ENCODE measurements at places on chromosomes 2 and 18.

DNA sequence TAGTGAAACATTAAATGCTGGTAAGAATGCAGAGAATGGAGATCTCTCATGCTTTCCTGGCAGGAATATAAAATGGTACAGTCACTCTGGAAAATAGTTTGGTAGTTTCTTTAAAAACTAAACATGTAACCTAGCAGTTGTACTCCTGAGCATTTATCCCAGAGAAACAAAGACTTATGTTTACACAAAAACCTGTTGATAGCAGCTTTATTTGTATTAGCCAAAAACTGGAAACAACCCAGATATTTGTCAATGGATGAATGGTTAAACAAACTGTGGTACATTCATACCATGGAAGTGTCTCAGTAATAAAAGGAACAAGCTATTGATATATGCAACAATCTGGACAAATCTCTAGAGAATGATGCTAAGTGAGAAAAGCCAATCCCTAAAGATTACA is 81.7 kb upstream of the CTAGE1 start:
- DNase-seq = no peak

- DNase-seq = no peak
Measured at GRCh38 chr2:210157526-210157925, 13.7 kb downstream of the KANSL1L start.

DNA sequence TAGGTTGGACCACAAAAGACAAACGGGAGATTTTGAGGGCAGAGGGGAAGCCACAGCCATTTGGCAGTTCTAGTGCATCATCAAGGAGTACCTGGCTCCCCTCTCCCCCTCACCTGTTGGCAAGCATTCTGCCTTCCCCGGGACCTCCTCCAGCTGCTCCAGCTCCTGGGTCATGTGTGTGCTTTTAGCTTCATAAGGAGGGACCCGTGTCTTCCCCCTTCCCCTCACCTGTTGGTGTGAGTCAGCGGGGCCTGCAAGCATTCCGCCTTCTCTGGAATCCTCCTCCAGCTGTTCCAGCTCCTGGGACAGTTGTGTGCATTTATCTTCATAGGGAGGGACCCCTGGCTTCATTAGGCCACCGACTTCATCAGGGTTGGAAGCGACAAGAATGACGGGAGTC is 58.8 kb downstream of the SPP2 start:
- no peak for DNase-seq

DNA sequence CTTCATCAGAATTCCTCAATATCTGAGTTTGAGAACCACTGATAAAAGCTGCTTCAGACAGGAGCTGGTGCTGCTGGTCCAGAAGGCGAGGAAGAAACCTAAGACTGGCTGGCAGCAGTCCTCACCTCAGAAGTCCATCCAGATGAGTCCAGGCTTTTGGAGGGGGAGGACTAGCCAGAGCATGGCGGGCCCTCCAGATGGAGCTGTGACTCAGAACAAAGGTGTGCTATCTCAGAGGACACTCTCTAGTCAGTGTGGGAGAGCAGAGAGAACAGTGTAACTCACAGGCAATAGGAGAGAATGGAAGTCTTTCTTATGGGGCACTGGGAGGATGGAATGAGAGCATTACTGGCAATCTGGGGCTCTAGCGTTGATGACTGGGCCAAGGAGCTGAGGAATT is 191.4 kb downstream of the NYAP2 start:
- no peak for DNase-seq

GRCh38 chr2:63840081-63840784 is 1.5 kb upstream of the UGP2 start:
- DNase-seq = no peak

DNA sequence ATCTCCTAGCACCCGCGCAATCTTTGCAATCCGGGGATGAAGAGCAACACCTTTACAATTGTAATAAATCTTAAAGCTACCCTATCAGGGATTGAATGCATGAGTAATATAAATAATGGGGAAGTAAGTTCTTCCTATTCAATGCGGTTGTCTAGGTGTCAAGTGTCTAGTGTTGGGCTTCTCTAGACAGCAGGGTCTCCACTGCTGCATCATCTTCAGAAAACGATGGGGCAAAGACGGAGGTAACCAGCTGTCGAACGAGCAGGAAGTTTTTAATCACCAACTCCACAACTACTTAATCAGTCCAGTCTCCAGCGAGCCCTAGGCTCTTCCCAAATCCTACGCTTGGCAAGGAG is 573 bp downstream of the STAM2 start:
- no peak for DNase-seq

- no peak for DNase-seq
Measured at GRCh38 chr2:152162141-152162540, 13.4 kb downstream of the STAM2 start.

DNA sequence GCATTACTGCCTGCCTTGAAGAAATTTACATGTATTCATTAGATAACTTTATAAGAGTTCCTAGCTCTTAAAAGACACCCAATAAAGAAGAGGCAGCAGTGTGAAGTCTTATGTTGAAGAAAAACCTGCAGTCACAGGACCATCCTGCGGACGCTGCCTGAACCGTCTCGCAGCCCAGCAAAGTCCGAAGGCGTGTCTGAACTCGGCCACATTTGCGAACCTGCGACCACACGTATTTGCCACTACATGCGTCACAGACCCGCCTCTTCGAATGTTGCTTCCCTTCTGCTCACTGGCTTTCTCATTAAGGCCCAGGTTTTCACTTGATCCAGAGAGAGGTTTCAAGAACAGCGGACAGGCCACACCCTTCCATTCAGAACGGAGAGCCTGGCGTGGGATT is 41.2 kb downstream of the CNGA3 start:
- no peak for DNase-seq

DNA sequence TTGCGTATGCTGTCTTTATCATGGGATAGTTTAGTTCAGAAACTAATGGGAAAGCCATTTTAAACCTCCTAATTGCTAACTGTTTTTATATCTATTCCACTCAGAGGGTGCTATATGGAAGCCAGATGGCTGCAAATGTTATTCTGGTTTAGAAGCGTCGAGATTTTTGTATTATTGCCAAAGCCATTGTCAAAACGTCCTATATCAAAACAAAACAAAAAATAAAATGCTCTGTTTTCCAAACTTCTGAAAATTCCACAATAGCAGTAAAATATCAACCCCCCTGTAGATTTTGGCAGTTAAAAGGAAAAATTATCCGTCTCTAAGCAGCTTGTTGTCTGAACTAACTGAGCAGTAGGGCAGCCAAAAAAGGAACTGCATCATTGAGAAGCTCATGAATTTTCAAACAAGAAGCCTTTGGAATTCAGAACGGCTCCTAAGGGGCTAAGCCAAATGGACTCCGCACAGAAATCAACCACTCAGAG is 195.4 kb upstream of the CWC22 start:
- DNase-seq = no peak

DNA sequence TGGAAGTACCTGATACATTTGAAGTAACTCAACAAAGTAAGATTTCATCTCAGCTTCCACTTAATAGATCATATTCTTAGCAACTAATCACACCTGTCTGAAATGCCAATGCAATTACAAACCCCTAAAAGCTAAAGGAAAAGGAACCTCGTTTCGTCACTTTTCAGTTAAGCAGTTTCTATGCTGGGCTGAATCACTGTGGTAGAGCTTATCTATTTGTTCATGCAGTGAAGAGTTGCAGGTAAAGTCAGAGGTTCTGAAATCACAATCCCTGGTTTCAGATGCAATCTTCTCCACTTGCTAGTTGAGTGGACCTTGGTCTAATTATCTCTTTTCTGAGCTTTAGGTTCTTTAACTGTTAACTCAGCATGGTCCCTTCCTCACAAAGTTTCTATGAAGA is 6.3 kb downstream of the HRH4 start:
- DNase-seq = no peak

DNA sequence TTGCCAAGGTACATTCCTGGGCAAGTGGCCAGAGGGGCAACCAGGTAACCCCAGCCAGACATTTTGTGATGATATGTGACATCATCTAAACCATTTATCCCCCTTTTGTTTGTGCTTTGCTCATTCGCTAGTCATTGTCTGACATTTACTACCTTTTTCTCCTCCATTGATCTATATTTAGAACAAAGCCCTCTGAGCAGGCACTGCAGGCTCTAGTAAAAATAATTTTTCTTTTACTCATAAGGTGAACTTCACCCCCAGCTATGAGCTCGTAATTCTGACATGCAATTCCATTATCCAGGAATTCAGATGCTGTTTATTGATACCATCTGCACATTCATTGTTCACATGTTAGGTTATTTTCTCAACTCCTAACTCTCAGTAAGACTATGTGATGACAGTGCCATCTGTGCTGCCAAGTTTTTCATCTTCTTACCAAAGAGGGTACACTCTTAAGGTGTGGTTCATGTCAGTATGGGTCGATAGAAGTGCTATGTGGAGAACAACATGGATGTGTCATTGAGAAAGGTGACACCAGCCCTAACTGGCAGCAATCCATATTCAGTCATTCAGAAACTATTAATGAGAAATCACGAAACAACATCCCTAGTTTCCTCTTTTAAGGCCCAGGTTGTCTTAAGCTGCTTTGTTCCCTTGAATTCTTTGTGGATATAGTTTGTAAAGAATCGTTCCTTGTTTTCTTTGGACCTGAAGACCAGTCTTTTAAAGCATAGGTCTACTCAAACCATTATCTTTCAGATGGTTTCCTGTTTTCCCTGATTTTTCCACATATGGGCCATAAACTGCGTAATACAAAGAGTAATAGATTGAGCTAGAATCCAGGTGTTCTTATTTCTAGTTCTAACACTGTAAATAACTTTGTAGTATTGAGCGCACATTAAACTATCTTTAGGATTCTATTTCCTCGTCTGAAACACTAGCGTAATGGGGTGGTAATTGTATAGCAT is 978.1 kb upstream of the CDH2 start:
- no peak for DNase-seq

- DNase-seq = no peak
Measured at GRCh38 chr2:227939271-227940027, 68.0 kb downstream of the DAW1 start.

DNA sequence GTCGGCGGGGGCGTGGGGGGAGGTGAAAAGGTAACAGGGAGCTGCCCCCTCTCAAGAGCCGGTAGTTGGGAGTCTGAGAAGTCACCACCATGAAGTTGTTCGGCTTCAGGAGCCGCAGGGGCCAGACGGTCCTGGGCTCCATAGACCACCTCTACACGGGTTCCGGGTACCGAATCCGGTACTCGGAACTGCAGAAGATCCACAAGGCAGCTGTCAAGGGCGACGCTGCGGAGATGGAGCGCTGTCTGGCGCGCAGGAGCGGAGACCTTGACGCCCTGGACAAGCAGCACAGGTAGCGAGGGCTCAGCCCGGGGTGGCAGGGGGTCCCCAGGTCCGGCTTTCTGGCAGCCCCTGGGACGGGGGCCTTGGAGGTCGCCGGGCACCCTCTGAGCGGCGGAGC is 47.1 kb upstream of the ZNF519 start:
- peak; percentile 8 for DNase-seq

GRCh38 chr2:54444503-54444902 is 11.6 kb upstream of the SPTBN1 start:
- no peak for DNase-seq

DNA sequence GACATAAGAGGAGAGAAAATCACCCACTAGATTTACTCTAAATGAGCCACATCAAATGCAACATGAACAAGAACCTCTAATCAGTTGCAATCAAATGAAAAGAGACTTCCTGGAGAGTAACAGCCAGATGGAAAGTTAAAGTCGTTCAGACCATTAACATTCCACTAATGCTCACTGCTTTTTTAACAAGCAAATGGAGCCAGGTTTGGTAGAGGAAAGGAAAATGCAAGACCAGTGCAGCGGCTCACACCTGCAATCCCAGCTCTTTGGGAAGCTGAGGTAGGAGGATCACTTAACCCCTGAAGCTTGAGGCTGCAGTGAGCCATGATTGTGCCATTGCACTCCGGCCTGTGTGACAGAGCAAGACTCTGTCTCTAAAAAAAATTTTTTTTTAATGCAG is 48.5 kb downstream of the CACNB4 start:
- DNase-seq = no peak

GRCh38 chr2:105626212-105626965 is 118.3 kb upstream of the NCK2 start:
- no peak for DNase-seq

- DNase-seq = no peak
Measured at GRCh38 chr2:34307636-34308035, 708.5 kb upstream of the FAM98A start.

DNA sequence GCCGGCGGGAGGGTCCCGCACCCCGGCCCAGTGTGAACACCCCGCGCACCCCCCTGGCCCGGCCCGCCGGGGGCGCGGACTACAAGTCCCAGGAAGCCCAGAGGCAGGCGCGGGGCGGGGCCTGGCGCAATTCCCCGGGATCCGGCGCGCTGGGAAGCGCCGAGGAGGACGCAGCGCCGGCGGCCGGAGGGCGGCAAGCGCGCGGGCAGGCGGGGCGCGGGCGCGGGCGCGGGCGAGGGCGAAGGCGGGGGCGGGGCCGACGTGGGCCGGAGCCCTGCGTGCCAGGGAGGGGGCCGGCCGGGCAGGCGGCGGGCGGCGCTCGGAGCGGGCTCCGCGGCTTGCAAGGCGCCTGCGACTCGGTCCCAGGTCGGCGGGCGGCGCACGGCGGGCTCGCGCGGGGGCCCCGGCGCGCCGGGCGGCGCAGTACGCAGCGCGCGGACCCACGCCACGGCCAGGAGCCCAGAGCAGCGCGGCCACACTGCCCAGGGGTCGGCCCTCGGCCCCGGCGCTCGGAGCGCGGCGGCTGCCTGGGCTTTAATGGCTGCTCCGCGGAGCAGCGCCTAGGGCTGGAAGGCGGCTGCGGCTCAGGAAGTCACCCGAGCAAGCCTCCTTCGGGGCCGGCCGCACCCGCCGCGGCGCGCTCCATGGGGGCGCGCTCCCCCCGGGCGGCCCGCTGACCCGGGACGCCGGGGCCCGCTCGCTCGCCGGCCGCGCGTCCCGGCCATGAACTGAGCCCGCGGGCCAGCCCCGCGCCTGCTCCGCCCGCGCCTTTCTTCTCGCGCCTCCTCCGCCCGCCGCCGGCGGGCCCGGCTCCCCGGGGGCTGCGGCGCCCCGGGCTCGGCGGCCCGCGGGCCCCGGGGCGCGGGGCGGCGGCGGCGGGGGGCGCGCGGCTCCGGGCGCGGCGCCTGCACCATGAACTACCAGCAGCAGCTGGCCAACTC is at the start of gene AGAP1:
Gene AGAP1 (plus strand): TSS at position 269 of the 941 bp plus-strand sequence.
- no peak for DNase-seq

- DNase-seq = no peak
Measured at GRCh38 chr2:160432633-160433032, 61.0 kb downstream of the RBMS1 start.

DNA sequence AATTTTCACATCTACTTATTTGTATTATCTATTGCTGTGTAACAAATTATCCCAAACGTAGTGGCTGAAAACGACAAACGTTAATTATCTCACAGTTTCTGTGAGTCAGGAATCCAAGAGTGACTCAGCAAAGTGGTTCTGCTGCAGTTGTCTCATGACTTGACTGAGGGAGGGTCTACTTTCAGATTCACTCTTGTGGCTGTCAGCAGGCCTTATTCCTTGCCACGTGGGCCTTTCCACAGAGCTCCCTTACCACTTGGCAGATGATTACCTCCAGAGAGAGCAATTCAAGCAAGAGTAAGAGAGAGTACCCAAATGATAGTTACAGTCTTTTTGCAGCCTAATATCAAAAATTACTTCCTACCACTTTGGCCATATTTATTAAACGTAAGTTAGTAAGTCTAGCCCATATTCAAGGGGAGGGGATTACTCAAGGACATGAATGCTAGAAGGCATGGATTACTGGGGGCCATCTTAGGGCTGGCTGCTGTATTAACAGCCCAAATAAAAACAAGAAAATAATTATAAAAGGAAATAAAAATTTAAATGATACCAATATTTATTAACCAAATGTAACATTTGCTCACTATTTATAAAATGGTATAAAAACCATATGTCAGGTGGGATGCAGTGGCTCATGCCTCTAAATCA is 48.7 kb upstream of the NBEAL1 start:
- DNase-seq = no peak

GRCh38 chr18:32093102-32093511 is 1.4 kb downstream of the RNF138 start:
- DNase-seq = peak; percentile 38
